Substantia nigra (tissue), 51 donors: ENCODE measurements at places on chromosomes 4 and X.

DNA sequence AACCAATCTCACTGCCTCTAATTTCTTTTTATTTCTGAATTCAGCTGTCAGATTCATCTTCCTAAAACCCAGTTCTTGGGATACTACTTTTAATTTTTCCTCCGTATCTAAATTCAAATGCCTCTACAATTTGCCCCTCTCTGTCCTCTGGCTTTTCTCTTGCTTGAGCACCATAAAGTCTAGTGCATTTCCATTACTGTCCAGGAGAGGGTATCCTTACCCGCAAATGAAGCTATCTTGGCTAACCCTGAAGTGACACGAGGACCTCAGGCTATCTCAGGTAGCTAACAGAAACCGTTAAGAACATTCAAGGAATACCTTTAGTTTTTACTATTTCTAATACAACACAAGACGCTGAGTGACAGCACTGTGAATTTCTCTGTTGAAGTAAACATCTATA lies 49.4 kb upstream of the PRR32 start:
- no peak for DNase-seq

- no peak for DNase-seq
Measured at GRCh38 chrX:30812326-30812725, 76.7 kb downstream of the TAB3 start.

DNA sequence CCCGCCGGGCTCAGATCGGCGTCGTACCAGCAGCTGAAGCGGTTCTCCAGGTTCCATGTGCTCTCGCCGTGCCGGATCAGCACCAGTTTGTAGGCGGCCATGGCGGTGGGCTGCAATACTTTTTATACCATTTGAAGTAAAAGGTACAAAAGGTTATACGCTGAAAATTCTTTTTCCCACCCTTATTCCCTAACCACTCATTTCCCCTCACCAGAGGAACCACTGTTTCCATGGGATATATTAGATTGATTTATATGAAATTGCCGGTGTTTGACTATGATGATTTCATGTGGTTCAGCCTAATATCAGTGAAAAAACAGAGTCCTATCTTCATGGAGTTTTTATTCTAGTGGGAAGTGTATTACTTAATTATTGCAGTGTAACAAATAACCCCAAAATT lies at the start of gene PGAM4:
TSS of gene PGAM4 (minus strand) at position 101 of the 400 bp plus-strand sequence. CDS start at position 101, 0 bp downstream.
- no peak for DNase-seq

- no peak for DNase-seq
Measured at GRCh38 chr4:176393306-176394013, 73.7 kb downstream of the SPCS3 start.

DNA sequence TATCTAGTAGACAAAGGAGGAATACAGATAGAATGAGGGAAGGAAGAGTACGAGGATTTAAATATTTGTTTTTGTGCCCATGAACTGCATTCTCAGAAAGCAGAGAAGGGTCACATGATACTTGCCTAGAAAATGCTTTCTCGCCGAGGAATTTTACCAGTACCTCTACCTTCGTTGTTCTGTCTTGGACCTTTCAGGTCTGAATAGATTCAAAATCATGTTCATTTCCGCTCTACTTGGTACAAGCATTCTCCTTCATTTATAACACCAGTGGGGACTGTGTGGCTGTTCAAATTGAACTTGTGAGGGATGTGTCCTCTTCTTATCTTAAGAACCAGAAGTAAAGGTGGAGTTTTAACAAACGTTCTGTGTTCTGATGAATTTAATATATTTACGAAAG lies 1.9 kb downstream of the USP38 start:
- DNase-seq, result no peak

GRCh38 chr4:74255096-74255495 lies 53.2 kb upstream of the EPGN start:
- no peak for DNase-seq

DNA sequence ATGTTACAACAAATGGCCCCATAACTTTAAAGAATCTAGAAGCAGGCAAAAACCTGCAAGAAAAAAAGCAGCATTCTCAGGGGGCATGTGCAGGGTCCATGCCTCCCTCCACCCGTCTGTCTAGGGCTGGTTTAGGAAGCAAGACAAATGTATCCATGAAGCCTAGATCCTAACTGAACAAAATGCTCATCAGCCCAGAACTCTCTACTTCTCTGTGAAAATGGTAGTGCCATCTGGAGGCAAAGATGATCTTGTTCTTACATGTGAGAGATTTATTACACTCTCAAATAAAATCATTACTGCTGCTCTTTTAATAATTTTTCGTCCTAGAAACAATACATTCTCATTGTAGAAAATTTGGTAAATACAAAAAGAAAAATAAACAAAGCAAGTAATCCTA lies 26.7 kb downstream of the NR3C2 start:
- DNase-seq, result no peak

DNA sequence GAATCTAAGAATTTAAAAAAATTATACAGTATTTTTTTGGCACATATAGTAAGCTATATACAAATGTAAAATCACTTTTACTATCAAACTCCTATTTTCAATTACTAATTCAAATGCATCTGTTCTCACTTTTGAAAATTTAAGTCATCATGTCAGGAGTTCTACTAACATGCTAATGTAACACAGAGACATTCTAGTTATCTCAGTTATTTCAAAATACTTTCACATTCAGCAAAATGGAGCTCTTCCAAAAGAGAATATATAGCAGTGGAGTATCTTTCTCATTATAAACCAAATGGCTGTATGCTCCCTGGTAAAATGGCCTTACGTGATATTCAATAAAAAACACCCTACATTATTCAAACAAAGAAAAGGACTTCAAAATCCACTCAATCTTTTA lies 42.3 kb downstream of the RFC1 start:
- no peak for DNase-seq

GRCh38 chrX:119406776-119407175 lies 7.6 kb downstream of the SLC25A43 start:
- DNase-seq, result no peak

DNA sequence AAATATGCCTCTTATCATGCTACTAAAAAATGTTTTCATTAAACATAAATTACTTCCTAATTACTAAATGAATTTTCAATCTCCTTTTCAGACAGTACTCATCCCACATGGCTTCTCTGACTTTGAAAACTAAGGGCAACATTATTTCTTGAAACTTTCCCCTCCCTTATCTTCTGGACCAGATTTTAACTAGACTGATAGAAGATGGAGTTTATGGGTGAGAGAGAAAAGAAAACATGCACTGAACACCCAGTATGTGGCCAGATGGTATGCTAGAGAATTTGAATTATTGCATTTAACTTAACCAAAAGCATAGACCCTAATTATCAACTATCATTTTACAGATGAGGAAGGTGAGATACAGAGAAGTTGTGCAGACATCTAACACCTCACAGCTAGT lies 16.8 kb downstream of the CNOT6L start:
- no peak for DNase-seq

GRCh38 chr4:184268584-184269160 lies 51.0 kb upstream of the ENPP6 start:
- DNase-seq, result no peak

DNA sequence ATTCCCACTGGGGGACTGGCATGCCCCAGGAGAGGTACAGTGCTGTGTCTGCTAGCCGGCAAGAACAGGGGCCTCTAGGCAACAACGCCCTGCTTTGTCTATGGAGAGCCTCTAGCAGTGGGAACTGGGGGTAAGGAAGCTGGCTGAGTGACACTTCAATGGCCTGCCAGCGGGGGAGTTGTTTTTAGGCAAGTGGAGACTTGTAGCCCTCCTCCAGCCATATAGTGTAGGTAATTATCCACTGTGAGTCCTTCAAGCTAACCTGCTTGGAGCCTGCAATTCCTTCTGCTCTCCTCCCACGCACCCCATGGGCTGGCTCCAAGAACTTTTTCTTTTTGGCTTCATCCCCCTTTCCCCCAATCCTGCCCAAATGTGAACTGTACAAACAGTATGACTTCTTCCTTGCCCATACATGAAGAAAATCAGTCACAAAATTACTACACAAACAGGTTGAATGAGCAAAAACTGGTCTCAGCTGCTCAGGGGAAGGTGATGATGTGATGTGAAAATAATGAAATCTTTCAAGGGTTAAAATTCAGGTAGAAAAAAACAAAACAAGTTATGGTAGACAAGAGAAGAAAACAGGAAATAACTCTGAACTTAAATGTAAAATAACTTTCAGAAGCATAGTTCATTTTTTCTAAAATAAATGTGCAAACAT lies 33.1 kb downstream of the LEF1 start:
- no peak for DNase-seq

GRCh38 chr4:11720292-11720691 lies 291.6 kb upstream of the HS3ST1 start:
- DNase-seq, result no peak

- DNase-seq, result no peak
Measured at GRCh38 chr4:30720021-30720660, at the start of gene PCDH7. TSS of gene PCDH7 (plus strand) at chr4:30720369. CDS start at chr4:30721423, 1,054 bp downstream.

DNA sequence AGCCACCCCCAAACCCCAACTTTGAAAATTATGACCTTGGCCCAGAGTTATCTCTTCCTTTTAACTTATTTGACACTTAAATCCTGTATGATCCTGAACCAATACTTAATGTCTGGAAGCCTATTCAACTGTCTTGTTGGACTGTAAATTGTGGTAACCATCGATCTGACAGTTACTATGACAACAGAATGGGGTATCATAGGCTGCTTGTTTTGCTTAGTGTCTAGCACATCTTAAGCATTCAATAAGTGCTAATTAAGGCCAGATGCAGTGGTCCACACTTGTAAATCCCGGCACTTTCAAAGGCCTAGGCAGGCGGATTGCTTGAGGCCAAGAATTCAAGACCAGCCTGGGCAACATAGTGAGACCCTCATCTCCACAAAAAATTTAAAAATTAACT lies 175.0 kb downstream of the APBB2 start:
- DNase-seq, result no peak

DNA sequence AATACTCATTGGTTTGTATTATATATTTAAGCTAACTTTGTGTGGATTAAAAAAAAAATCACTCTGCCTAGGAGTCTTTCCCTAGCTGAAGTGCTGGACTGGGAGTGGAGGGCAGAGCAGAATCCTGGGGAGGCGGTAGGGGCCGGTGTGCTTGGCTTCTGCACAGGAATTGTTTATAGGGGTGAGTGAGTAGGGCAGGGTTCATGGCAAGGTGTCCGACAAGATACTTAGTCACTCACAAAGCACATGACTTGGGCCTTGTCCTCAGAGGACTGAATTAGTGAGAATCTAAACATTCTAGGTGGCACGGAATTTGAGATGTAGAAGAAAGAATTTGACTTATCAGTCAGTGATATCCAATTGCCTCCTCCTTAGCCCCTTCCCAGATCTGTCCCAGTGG lies 32.2 kb downstream of the FNIP2 start:
- no peak for DNase-seq

GRCh38 chr4:3158841-3159240 lies 84.4 kb downstream of the HTT start:
- DNase-seq, result no peak

GRCh38 chr4:176575141-176575730 lies 217.5 kb downstream of the VEGFC start:
- no peak for DNase-seq

GRCh38 chrX:105646592-105647372 lies 175.6 kb upstream of the NRK start:
- no peak for DNase-seq

DNA sequence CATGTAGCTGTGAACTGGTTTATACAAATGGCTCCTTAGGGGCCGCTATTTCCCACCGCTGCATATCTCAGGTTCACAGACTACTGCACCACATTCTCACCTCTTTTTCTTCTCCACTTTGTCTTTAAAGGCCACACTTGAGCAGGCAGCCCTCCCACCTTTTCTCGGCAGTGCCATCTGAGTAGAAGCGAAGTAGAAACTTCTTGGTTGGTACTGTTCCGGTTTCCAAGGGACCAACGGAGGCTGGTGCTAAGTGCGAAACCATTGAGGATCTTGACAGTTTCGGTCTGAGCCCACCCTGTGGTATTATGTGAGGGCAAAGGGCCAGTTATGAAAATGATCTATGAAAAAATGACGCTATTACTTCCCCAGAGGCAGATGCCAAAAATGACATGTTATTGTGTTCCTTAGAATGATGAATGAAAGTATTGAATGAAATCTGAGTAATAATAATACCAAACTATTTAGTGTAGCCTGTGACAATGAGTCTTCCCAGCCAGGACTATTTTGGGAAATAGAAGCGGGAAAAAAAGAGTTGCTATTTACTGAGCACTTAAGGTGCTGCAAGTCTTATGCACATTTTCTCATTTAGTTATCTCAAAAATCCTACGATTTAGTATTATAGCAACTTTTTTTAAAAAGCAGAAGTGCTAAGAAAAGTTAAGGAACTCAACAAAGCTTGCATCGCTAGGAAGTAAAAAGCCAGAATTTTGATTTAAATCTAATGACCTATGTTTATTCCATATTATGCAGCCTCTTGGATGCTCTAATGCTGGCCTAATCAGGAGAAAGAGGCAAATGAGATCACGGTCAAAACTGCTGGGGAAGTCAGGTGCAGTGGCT lies 29.6 kb upstream of the CHRNA9 start:
- no peak for DNase-seq

- no peak for DNase-seq
Measured at GRCh38 chrX:101736651-101737050, 77.0 kb upstream of the ARMCX2 start.

DNA sequence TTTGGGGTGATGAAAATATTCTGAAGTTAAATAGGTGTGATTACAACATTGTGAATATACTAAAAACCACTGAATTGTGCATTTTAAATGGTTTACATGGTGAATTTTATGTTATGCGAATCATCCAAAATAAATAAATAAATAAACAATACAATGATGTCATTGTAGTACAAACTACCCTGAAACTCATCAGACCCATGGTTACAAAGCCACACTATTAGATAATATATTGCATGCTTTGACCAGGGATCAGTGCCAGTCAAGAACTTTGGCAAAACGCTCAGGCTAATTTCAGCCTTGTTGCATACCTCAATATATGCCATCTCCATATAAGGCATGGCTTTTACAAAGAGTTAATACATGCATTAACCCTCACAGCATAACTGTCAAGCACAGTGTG lies 45.5 kb upstream of the XIAP start:
- DNase-seq, result no peak
